Fibroblast of skin of left quadriceps (primary cell): ENCODE measurements at places on chromosomes 4 and X.

- no peak for DNase-seq
Observed at GRCh38 chr4:153676486-153676885, 7.6 kb upstream of the TLR2 start.

GRCh38 chr4:175290401-175290800 is 372.2 kb downstream of the ADAM29 start:
- DNase-seq = peak; percentile 20

DNA sequence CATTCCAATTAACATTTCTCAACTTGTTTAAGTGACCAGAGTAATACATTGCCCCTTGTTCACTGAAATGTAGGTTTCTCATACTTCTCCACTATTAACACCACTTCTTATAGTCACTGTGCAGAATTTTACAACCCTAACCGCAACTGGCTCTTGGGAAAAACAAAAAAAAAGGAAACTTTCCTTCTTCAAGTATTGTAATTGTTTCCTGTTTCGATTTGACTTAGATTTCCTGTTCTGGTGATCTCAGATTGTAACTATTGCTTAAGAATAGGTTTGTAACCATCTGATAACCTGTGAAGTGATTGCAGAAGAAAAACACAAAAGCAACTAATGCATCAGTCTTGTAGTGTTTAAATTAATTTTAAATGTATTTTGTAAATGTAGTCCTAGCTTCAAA is 594.7 kb upstream of the GALNT7 start:
- no peak for DNase-seq

GRCh38 chrX:105821471-105822121 is 743 bp upstream of the NRK start:
- peak; percentile 31 for DNase-seq

DNA sequence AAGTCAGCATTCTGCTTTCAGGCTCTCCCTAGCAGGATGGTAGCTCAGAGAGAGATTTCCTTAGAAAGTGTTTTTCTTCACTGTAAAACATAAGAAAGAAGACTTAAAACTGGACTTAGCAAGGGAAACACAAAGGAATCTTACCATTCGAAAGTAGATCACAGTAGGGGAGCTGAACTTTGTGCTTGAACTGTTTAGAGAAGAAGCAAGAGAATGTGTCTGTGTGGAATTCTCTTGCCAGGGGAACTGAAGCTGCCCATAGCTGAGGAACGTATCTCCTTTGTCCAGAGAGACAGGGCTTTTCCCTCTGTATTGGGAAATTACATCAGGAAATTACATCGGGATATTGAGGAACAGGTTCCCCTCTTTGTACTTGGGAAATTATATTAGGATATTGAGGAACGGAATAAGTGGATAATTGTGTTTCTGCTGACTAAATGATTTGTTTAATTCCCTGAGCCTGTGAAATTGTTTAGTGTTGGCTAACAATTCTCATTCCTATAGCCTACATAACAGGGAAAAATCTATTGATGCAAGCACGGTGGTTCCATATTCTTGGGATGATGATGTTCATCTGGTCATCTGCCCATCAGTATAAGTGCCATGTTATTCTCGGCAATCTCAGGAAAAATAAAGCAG is 21.2 kb downstream of the SRD5A3 start:
- no peak for DNase-seq

GRCh38 chr4:145511913-145512522 is 30.4 kb downstream of the SMAD1 start:
- no peak for DNase-seq
